ENCODE measurements at places on chromosomes 11 and 22.

GRCh38 chr11:96472085-96472484 is 82.3 kb downstream of the JRKL start:
- no peak for DNase-seq

- DNase-seq: no peak
Observed at GRCh38 chr11:1301220-1302000, 8.0 kb downstream of the TOLLIP start.

DNA sequence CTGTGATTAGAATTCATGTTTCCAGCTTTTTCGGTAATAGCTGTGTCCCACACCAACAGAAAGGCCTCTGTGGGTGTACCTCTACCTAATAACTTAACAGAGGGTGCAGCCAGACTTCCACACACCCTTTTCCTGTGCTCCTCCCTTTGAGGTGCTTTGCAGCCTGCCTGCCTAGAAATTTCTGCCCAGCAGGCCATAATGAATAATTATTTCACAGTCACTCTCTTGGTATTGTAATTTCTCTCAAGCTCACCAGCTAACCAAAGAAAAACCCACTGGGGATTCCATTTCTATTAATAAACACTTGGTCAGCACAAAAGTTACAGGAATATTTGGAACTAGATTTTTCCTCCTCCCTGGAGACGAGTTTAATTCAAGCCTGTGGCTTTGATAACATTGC is 13.3 kb downstream of the WT1 start:
- no peak for DNase-seq

DNA sequence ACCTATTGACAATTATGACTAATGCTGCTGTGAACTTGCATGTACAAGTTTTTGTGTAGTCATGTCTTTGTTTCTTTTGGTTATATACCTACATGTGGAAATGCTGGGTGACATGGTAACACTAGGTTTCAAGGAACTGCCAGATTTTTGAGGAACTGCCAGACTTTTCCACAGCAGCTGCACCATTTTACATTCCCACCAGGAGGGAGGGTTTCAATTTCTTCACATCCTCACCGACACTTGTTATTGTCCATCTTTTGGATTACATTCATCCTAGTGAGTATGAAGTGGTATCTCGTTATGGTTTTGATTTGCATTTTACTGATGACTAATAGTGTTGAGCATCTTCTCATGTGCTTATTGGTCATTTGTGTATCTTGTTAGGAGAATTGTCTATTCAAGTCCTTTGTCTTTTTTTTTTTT is 13.3 kb downstream of the CLDN5 start:
- no peak for DNase-seq

DNA sequence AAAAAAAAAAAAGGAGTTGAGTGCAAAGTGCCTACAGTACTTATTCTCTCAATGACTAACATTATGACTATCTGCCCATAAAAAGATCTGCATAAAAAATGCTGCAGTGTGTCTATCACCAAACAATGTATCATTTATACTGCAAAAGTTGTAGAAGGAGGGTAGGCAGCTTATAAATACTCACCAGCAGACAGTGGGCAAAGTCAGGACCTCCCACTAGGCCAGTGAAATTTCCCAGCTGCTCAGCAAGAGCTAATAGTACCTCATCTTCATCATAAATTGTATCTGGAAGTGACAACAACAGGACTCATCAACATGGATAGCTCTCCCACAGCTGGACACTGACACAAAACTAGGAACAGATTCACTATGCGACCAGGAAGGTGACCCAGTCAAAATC is 1.6 kb downstream of the PPP2R1B start:
- DNase-seq: no peak

DNA sequence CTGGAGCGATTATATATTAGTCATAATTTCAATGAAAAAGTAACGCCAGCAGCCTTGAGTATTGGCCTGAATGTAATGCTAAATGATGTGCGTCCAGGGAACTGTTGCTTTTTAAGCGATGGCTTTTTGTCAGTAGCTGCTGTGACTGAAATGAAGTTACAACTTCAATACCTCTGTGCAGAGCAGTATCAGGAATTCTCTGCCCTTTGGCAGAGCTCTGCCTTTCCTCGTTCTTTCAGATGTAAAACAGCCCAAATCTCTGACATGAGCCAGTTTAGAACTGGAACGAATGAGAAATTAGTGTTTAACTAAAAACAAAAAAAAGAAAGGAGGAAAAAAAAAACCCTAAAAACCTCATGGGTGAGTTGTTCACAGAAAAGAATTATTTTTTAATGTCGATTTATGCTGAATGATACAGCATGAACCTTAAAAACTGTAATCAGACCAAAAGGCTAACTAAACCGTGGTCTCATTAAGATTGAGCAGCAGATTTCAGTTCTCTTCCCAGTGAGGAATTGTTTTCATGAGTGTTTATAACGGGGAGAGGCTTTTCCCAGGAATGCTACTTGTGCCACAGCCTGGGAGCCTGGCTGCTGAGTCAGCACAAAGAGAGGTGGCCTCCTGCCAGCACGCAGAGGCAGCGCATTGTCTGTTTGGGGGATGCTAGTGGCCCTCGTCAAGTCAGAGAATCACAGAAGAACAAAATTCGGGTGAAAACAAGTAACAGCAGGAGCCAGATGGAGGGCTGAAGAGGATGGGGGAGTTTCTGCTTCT is 146.2 kb upstream of the RASSF10 start:
- DNase-seq: no peak

GRCh38 chr22:42437488-42438292 is 5.5 kb upstream of the NFAM1 start:
- DNase-seq: peak; percentile 85

- DNase-seq: no peak
Observed at GRCh38 chr11:11531131-11531908, 90.5 kb downstream of the GALNT18 start.

GRCh38 chr11:84947970-84948580 is 679.1 kb downstream of the DLG2 start:
- no peak for DNase-seq

- DNase-seq: no peak
Observed at GRCh38 chr11:3128356-3129180, 36.5 kb downstream of the OSBPL5 start.

DNA sequence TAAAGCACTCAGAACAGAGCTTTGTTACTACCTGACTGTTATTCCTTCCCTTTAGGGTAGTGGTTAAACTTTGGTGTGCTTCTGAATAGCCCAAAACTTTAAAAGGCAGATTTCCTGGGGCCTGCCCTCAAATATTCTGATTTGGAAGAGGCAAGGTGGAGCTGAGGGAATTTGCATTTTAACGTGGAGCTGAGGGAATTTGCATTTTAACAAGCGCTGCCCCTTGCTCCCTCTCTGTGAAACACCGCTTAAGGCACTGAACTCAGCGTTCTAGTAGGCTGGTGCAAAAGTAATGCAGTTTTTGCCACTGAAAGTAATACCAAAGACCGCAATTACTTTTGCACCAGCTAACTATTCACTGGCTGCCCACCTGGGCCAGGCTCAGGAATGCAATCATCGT is 35.0 kb downstream of the TPST2 start:
- no peak for DNase-seq

DNA sequence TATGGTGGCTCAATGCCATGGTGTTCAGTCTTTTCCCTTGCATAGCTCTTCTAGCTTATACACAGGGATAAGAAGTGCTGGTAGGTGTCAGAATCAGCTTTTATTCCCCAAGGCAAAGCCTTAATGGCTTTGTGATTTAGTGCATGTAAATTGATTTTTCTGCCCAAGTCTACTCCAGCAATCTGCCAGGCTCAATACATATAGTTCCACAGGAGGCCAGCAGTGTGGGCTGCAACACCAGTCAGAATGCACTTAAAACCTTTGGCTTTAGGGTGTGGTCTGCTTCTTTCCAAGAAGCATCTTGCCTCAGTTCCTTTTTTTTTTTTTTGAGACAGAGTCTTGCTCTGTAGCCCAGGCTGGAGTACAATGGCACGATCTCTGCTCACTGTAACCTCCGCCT is 14.5 kb upstream of the CAPRIN1 start:
- DNase-seq: no peak

DNA sequence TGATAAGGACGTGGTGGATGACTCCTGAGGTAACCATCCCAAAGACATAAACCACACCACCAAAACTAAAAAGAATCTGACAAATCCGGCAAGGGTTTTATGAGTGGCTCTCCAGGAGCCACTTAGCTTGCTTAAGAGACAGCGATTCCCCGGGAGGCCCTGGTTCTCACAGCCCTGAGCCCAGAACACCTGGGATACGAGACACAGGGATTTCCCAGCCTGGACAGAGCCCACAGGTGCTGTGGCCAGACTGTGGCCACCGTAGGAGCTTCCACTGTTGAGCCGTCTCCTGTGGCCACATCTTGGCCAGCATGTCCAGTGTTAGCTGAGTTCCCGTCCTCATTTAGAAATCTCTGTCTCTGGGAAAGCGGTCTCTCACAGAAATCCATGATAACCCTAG is 71.2 kb upstream of the ASPHD2 start:
- no peak for DNase-seq

DNA sequence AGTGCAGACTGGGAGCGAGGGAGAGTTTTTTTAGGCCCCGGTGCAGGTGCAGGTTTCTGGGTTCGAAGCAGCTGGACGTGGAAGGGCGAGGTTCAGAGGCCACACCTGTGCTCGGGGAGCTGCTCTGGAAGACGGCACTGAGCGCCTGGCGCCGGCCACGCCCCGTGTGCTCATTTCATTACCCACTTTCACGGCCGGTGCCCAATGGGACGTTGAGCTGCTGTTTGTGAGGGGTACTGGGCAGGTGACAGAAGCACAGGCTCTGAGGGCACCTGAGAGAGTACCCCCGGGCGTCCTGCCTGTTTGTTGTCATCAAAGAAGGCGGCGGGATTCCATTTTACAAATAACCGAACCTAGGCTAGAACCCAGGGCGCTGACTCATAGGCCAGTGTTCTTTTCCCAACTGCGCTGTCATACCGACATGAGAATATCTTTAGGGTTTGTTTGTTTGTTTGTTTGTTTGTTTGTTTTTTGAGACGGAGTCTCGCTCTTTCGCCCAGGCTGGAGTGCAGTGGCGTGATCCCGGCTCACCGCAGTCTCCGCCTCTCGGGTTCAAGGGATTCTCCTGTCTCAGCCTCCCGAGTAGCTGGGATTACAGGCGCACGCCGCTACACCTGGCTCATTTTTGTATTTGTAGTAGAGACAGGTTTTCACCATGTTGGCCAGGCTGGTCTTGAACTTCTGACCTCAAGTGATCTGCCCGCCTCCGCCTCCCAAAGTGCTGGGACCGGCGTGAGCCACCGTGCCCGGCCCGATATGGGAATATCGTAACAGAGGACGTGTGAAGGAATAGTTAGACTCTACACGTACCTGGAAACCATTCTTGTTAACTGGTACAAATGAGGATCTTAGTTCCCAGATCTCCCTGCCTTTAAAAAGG is 16.6 kb upstream of the SPTBN2 start:
- DNase-seq: peak; percentile 58

- DNase-seq: no peak
Observed at GRCh38 chr22:48629631-48630432, 1197.8 kb downstream of the BRD1 start.

GRCh38 chr11:72965672-72966071 is 151.5 kb downstream of the ATG16L2 start:
- no peak for DNase-seq

DNA sequence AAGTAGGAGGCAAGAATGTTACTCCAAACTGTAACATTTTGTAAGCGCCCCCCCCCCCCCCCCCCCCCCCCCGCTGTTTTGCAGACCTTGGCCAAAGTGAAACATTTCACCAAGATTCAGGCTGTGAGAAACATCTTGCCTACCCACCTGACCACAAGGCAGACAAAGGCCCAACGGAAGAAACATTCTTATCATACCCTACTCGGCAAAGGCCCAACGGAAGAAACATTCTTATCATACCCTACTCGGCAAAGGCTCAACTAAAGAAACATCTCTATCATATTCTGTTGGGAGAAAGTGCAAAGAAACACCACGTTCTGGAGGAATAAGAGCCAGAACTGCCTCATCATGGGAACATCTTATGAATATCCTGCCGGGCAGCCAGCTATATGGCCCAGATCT is 117.1 kb downstream of the JRKL start:
- no peak for DNase-seq

DNA sequence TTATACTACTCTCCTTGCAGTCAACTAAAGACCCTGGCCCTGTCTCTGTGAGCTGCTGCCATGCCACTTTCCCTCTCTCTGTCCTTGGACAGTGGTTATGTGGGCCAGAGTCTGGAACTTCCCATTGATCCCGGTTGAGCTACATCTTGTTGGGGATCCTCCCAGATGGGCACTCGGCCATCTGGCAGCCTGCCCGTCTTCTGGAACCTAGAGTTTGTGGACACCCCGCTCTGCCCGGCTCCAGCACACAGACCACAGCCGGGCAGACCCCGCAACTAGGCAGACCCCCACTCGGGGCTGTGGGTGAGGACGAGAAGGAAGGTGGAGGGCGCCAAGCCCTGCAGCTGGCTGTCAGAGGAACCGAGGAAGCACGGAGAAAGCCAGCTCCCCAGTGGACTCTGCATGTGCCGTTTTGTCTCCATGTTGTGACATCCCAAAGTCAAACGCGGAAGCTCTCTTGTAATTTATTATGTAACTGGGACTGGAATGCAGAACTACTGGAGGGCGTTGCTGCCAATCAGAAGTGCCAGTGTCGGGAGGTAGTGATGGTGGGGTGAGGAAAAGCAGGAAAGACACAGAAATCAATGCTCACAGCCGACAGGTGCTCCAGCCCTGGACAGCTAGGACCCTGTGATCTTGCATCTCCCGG is 207.7 kb downstream of the CEP164 start:
- DNase-seq: no peak

GRCh38 chr11:75342231-75342918 is 9.1 kb downstream of the ARRB1 start:
- no peak for DNase-seq

- DNase-seq: no peak
Observed at GRCh38 chr11:44226490-44226889, 83.4 kb downstream of the ALX4 start.

DNA sequence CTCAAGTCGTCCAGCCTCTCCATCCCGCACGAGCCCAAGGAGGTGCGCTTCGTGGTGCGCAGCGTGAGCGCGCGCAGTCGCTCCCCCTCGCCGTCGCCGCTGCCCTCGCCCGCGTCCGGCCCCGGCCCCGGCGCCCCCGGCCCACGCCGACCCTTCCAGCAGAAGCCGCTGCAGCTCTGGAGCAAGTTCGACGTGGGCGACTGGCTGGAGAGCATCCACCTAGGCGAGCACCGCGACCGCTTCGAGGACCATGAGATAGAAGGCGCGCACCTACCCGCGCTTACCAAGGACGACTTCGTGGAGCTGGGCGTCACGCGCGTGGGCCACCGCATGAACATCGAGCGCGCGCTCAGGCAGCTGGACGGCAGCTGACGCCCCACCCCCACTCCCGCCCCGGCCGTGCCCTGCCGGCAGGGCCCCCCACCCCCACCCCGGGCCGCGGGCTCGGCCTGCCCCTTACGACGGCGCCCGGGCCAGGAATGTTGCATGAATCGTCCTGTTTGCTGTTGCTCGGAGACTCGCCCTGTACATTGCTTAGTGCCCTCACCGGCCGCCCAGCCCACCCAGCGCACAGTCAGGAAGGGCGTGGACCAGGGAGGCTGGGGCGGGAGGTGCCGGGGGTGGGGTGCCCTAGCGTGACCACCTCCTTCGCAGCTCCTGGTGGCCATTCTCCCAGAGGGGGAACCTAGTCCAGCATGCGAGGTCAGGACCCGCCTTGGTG is 6.9 kb upstream of the ACR start:
- DNase-seq: no peak

GRCh38 chr11:77502346-77502905 is 28.5 kb upstream of the PAK1 start:
- no peak for DNase-seq

GRCh38 chr11:18392434-18393321 is 1.7 kb upstream of the LDHA start:
- no peak for DNase-seq

Data from activated CD4-positive, alpha-beta T cell treated with anti-CD3 and anti-CD28 coated beads, Interleukin-2, Interleukin-4, amounts not matched to agents 100 ng/mL and 50 ng/mL, durations not matched to agents 16 hours and 8 hours (primary cell).